T47D (cell line): ENCODE measurements at places on chromosomes 12 and 14.

- DNase-seq: peak; percentile 35
Measured at GRCh38 chr12:107126796-107127481, 33.6 kb upstream of the CRY1 start.

- no peak for DNase-seq
Measured at GRCh38 chr12:45839917-45840316, 110.4 kb downstream of the ARID2 start.

GRCh38 chr14:62253911-62254310 is 491.7 kb downstream of the SNAPC1 start:
- no peak for DNase-seq

DNA sequence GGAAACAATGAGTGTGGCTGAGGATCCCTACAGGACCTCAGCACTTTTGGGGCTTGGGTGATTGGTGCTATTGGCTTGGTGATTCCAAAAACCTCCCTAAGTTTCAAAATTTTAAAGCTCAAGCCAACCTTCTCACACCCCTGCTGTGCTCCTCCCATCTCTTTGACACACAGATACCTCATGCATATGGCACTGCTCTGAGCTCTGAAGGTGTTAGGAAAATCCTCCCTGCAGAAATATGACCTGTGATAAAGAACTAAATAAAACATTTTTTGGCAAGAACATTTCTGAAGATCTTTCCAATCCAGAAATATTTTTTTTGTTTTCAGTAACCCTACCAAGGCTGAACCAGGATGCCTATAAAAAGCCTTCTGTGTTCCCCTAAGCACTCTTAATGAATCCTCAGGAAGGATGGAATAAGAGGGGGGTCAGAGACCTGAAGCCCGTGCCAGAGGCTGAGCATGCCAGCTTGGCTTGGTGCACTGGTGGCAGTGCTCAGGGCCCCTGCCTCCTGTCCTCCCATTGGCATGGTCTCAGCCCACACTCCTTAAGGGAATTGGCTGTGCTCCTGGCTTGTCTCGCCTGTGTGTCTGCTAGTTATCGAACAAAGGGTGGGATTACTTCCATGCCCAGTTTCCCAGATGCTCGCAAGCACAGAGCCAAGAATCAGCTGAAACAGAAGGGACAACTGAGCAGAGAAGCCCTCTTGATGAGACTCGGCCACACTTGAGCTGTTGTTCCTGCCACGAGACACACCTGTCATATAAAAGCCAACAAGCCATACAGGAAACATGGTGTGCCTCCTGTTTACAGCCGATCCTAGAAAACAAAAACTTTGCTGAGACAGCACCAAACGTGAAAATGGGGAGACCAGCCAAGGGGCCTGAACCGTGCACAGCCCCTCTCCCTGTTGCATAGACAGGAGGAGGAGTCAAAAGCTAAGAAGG is 132.7 kb upstream of the EEA1 start:
- no peak for DNase-seq

DNA sequence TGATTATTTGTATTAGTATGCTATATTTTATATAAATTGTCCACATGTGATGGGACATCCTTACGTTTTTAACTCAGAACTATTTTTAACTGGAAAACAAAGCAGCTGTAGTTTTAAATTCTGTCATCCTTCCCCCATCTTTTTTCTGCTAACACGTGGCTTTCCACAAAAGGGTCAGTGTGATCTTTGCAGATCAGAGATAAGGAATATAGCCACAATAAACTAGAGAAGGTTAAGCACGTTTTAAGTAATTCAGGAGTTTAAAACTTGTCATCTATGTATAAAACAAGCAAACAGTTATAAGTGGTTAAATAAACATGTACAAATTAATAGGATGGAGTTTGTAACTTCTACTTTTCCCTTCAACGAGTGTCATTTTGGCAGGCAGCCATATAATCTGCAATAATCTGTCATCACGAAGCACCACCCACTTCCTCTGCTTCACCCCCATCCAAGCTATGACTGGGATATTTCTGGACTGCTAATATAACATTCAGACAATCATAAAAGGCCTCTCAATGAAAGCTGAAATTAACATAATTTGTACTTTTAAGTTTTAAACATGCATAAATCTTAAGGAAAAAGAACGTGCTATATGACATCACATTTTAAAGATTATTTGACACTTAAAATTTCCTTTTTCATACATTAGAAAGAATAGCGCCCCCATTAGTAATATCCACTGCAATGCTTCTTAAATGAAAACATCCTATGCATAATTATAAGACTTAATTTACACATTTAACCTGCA is 15.3 kb downstream of the TAOK3 start:
- DNase-seq: peak; percentile 44

DNA sequence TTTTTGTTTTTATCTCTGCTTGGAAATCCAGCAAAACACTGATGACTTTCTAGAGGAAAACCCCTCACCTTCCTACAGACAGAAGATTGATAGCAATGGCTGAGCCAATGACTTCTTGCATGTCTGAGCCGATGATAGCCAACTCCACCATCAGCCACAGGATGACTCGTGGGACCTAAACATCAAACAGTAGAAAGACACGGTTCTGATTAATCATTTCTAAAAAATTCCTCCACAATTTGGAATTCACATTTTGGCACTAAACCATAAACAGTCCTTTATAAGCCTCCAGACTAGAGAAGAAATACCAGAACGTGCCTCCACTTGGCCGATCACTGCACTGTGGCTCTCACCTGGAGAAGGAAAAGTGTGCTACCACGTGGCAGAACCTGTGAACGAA is 25.9 kb downstream of the SLC11A2 start:
- no peak for DNase-seq

- no peak for DNase-seq
Measured at GRCh38 chr14:99755629-99756603, 37.3 kb upstream of the EML1 start.

GRCh38 chr12:76455582-76456345 is 103.8 kb downstream of the OSBPL8 start:
- peak; percentile 26 for DNase-seq

DNA sequence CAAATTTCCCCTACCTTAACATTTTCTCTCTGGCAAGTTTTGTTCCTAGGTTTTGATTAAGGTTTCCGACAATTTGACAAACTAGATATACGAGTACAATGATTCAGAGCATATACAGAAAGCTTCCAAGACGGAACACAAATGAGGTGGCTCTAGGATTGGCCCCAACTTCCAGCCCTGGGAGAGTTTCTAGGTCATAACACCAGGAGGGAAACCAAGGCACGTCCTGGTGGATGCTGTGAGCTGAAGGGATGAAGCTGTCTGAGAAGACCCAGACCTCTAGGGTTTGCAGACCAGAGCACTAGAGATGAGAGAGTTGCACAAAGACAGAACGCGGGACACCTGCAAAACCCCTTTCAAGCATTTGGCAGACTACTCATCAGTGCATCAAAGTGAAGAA is 51.5 kb upstream of the CAND1 start:
- no peak for DNase-seq

DNA sequence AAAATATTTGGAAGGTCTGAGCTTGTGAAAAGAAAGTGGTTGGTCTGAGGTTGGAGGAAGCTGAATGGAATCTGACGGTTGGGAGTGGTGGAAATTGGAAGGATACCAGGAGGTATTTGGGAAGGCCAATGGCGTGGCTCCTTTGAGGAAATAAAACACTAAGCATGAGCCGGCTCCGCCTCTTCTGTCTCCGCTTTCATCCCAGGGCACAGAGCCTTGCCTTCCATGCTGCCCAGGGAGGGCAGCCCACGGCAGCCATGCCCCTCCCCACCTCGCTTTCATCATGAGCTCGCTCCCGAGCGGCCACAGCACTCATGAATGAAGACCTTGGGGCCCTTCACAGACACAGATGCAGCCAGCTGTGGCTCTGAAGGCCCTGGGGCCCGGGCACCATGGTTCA is 36.2 kb downstream of the HSP90AA1 start:
- DNase-seq: peak; percentile 33

GRCh38 chr12:46445551-46446235 is 73.1 kb upstream of the SLC38A2 start:
- DNase-seq: no peak

GRCh38 chr12:12019881-12020280 is 50.9 kb upstream of the BCL2L14 start:
- no peak for DNase-seq

DNA sequence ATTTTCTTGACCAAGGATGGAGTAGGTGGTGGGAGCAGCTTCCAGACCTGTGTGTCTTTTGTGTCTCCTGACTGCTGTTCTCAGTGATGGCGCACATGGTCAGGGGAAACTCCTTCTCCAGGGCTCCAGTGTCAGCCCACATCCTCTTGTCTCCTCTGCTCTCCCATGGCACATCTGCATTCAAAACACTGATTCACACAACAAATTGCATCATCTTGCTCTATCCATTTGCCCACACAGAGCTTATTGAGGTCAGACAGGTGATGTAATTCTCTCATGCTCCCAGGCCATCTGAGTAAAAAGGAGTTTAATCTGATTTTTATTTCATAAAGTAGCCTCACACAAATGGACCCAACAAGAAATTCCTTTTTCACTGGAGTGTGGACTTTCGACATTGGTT is 21.8 kb upstream of the TMEM132C start:
- DNase-seq: no peak

DNA sequence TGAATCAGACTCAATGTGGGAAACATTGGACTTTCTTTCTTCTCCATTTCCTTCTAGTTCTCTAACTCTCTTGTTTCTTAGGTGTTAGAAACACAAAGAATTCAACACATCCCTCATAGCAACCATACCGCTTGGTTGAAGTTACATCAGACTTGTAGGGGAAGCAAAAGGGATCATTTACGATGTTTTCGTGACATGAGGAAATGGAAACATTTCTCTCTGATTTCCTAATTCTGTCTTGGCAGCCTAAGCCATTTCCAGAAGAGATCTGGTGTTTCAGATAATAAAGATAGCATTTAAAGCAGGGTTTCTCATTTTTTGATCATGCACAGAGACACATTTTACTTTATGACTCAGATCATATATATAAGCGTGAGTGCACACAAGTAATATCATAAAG is 202.0 kb downstream of the TMEM132C start:
- no peak for DNase-seq

GRCh38 chr14:60658909-60659585 is 9.8 kb upstream of the SIX1 start:
- DNase-seq: no peak

DNA sequence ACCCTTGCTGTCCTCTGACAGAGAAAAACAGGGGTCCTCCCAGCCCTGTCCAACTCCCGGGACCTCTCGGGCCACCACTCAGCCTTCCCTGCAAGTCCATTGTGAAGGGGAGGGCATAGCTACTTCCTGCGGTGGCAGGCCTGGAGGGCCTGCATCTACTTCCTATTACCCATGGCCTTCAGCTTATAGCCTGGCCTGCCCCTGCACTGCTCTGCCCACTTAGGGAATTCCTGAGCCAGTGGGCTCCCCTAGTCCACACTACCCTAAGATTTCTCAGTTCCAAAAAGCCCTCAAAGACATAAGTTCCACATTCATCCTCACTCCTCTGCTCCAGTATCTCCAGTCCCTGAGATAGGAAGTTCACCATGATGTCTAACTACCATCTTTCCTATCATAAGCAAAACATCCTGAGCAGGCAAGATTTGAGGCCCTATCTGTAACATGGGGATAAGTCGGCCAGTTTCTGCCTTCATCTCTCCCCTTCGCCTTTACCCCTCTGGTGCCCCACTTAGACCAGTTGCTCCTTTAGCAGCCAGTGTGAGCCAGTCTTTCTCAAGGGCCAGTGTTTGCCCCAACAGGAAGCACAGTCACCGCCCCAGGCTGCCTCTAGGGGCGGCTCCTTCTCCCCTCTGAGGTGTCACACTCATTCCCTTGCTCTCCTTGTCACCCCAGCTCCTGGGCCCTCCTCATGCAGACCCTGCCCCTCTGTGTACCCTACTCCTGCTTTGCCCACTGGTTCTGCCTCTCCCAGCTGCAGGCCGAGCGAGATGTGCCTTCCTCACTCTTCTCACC is 10.9 kb downstream of the HDAC7 start:
- DNase-seq: no peak

DNA sequence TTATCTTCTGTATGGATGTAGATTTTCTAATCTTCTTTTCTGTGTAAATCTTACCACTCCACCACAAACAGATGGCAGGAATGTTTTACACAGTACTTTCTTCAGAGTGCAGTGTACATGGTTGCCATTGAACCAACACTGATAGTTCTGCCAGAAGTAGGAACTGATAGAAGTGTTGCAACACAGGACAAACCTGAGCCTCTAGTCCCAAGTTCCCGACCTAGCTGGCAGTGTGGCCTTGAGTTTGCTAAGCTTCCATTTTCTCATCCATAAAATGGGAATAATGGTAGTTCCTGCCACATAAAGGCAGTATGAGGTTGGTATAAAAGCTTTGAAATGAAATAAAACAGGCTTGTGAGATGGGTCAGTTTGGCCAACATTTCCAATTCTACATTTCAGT is 50.8 kb upstream of the SAV1 start:
- no peak for DNase-seq

DNA sequence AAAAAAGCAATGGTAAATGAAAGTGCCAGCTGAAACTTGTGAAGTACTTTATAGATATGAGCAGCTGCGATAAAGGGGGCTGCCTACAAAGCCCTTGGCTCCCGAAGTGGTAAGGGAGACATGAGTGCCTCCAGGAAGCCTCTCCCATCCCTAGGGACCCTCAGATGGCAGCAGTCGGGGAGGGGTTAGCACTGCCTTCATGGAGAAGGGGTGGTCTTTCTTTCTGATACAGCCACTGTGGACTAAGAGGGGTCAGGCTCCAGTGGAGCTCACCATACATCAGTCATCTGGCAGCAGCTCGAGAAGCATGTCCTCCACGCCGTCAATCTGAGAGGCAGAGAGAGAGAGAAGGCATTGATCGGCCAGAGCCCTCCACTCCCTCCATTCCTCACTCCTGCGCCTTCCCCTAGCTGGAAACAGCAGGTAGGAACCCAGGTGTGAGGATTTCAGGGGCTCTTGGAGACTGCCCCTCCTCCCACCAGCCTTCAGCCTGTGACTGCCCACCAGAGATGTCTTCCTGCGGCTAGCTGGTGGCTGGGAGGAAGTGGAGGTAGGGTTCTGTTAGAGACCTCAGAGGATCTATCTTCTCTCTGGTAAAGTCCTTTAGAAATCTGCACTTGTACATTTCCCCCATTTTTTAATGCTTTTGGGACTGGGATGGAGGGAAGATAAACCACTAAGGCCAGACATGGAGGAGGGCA is 2.3 kb downstream of the TCL1A start:
- no peak for DNase-seq

DNA sequence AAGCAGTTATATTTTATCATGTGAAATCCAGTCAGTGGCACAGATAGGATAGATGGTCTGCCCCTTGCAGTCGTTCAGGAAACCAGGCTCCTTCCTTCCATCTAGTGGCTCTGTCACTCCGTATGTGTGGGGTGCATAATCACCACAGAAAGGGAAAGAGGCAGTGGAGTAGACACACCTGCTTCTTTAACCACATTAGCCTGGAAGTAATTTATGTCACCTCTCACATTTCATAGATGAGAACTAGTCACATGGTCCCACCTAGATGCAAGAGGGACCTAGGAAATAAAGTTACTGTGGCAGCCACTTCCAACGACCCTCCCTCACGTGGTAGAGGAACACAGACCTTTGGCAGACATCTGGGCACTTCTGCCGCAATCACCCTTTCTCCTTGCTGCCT is 14.2 kb upstream of the RNU6-8 start:
- DNase-seq: no peak

DNA sequence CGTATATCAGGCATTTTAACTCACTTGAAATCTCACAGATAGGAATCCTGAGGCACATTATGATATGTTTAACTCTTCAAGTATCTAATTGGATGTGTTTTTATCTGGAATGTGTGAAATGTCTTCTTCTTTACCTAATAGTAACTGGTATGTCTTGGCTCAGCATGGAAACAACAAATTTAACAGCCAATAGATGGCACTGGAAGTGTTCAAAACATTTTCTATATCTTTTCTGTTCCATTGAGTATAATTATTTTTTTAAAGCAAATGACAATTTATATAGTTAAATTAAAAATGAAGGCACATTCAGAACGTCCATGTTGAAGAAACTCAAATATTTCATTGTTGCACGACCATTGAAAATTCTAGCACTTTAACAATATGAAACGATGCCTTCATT is 164.6 kb upstream of the SLC16A7 start:
- DNase-seq: peak; percentile 32
